ENCODE measurements at places on chromosomes 4 and X. TPM values are rescaled to one million over a fixed set of nuclear protein-coding genes. Genes with fewer than 3 reads are reported as not detected.

- peaks cover 17% of the 10 kb centered on the region for H3K27me3 ChIP-seq
- H3K36me3 ChIP-seq, result no peaks in the 10 kb centered on the region
- no peaks in the 10 kb centered on the region for H3K4me1 ChIP-seq
- no peak overlapping the region for H3K4me3 ChIP-seq
- no peak overlapping the region for H3K27ac ChIP-seq
- DNase-seq, result no peak
Measured at GRCh38 chr4:76430519-76431388, 4.3 kb upstream of the SHROOM3 start.

GRCh38 chr4:25881193-25881592, 18.4 kb upstream of the SEL1L3 start:
- no peaks in the 10 kb centered on the region for H3K36me3 ChIP-seq
- peaks cover 4% of the 10 kb centered on the region for H3K27me3 ChIP-seq
- no peaks in the 10 kb centered on the region for H3K4me1 ChIP-seq
- no peak for DNase-seq
- H3K4me3 ChIP-seq, result no peak overlapping the region

GRCh38 chrX:34350561-34351335, 218.6 kb upstream of the FAM47A start:
- H3K4me3 ChIP-seq, result no peak overlapping the region
- no peaks in the 10 kb centered on the region for H3K4me1 ChIP-seq
- no peaks in the 10 kb centered on the region for H3K36me3 ChIP-seq
- DNase-seq, result no peak
- no peak overlapping the region for H3K27ac ChIP-seq

DNA sequence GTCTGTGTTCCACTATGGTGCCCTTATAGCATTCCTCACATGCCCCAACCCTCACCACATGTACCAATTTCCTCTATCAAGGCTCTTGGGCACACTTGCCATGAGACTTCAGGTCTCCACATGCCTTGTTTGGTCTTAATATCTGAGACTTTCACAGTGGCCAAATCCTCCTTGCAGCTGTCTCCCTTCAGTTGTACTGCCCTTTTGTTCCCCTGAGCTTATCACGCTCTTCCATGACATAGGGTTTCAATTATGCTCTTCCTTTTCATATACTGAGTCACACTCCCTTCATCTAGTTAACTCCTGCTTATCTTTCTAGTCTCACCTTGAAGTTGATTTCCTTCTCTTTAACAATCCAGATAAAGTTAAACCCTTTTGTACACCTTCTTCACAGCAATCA, 212.9 kb downstream of the PDHA2 start:
- no peak for DNase-seq
- H3K27me3 ChIP-seq, result peaks cover 5% of the 10 kb centered on the region
- H3K36me3 ChIP-seq, result no peaks in the 10 kb centered on the region
- H3K27ac ChIP-seq, result no peak overlapping the region
- H3K4me3 ChIP-seq, result no peak overlapping the region
- H3K4me1 ChIP-seq, result peaks cover 2% of the 10 kb centered on the region

- no peaks in the 10 kb centered on the region for H3K36me3 ChIP-seq
- DNase-seq, result no peak
- H3K27me3 ChIP-seq, result no peaks in the 10 kb centered on the region
- H3K4me3 ChIP-seq, result no peak overlapping the region
- no peak overlapping the region for H3K27ac ChIP-seq
Measured at GRCh38 chr4:80852061-80852460, 178.4 kb upstream of the BMP3 start.

DNA sequence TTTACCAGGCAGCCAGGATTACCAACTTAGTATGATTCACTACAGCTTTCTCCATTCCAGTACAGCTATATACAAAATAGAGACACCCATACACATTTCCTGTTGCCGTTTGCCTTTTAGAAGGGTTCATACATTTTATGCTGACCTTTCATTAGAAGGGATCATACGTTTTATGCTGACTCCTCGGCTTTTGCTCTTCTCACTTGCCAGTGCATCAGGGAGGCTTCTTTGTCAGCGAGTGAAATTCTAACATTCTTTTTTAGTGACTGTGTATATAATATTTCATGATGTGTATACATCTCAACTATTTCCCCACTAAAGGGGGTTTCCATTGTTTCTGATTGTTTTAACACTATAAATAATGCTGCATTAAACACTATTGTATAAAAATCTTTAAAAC, 552.6 kb downstream of the TRIML1 start:
- H3K27ac ChIP-seq, result no peak overlapping the region
- no peaks in the 10 kb centered on the region for H3K27me3 ChIP-seq
- H3K4me1 ChIP-seq, result no peaks in the 10 kb centered on the region
- H3K4me3 ChIP-seq, result no peak overlapping the region
- H3K36me3 ChIP-seq, result no peaks in the 10 kb centered on the region
- DNase-seq, result no peak

- DNase-seq, result no peak
- no peak overlapping the region for H3K4me3 ChIP-seq
Measured at GRCh38 chr4:182885738-182886077, 31.5 kb downstream of the DCTD start.

DNA sequence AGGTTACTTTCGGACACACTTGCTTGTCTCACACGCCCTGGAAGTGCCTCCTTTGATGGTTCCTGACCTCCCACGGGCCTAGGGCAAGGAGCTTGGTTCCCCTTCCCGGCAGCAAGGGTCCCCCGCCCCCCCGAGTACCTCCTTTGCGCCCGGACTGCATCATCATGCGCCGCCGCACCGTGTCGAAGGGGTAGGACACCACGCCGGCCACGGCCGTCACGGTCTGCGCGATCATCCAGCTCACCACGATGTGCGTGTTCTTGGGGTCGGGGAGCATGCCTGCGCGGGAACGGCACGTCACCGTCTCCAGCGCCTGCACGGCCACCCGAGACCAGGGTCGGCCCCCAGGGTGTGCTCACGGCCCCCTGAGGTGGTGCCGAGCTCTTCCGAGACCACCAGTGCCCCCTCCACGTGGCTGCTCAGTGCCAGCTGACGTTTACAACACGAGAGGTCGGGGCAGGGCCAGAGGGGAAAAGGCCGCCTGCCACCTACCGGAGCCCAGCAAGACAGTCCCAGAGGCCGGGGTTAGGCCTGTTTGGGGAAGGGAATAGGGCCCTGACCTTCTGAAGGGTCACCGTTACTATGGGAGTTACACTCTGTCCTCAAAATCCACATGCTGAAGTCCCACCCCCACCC, 4.7 kb downstream of the SLC25A6 start:
- H3K27me3 ChIP-seq, result peaks cover 2% of the 10 kb centered on the region
- peak overlapping the region; percentile 45 for H3K4me3 ChIP-seq
- H3K4me1 ChIP-seq, result peaks cover 27% of the 10 kb centered on the region
- no peak for DNase-seq
- peaks cover 81% of the 10 kb centered on the region for H3K36me3 ChIP-seq

Gene MORC4
- 8.8 TPM for total RNA-seq

Gene KCNIP4
- not detected for total RNA-seq

Gene TMEM156
- total RNA-seq, result 11.7 TPM

Gene NELFA
- 46.2 TPM for total RNA-seq

Gene VCX2
- not detected for total RNA-seq

Gene FGF5
- not detected for total RNA-seq

Gene AFM
- total RNA-seq, result not detected

Gene USP53
- total RNA-seq, result 13.0 TPM

Gene FMR1NB
- total RNA-seq, result not detected
